Mammary epithelial cell (primary cell): ENCODE measurements at places on chromosomes 7 and 10. TPM values are rescaled to one million over a fixed set of nuclear protein-coding genes. Genes with fewer than 3 reads are reported as not detected.

The VSTM2A gene
- total RNA-seq, result not detected in 2 replicates

The ATRNL1 gene
- total RNA-seq, result 0.26 TPM in 1 of 2 replicates, not detected in the other

- no peak for DNase-seq
Observed at GRCh38 chr7:97480772-97481390, 251.0 kb upstream of the TAC1 start.

- DNase-seq, result peak; percentile 27
Observed at GRCh38 chr7:25037325-25037724, 57.3 kb upstream of the OSBPL3 start.

GRCh38 chr7:137836113-137836509 is 10.7 kb downstream of the DGKI start:
- DNase-seq, result no peak

GRCh38 chr10:101006593-101007098 is 7.0 kb downstream of the LZTS2 start:
- no peak for DNase-seq

The FAM200A gene
- 7.8 TPM for total RNA-seq

DNA sequence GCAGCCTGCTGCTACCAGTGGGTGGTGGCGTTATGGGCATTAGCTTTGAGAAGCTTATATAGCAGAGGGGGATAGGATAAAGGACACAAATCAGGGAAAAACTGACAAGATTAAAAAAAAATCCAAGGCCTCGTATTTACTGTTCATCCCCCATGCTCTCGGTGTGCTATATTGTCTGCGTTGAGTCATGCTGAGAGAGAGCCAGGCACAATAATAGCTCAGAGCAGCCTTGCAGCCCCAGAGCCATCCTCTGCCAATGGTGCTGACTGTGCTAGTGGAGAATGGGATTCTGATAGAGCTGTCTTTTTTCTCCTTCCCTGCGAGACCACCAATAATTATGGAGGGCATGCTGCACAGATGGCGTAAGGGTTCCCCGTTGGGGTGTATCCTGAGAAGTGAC is 51.7 kb upstream of the FZD1 start:
- no peak for DNase-seq

- no peak for DNase-seq
Observed at GRCh38 chr7:153090209-153090608, 330.7 kb downstream of the ACTR3B start.

The GJD4 gene
- not detected in 2 replicates for total RNA-seq

The OAT gene
- total RNA-seq, result 116 and 225 TPM in 2 replicates

The SKIDA1 gene
- total RNA-seq, result 1.5 TPM

The CNPY1 gene
- not detected for total RNA-seq

The SFTPA1 gene
- total RNA-seq, result not detected in 2 replicates

DNA sequence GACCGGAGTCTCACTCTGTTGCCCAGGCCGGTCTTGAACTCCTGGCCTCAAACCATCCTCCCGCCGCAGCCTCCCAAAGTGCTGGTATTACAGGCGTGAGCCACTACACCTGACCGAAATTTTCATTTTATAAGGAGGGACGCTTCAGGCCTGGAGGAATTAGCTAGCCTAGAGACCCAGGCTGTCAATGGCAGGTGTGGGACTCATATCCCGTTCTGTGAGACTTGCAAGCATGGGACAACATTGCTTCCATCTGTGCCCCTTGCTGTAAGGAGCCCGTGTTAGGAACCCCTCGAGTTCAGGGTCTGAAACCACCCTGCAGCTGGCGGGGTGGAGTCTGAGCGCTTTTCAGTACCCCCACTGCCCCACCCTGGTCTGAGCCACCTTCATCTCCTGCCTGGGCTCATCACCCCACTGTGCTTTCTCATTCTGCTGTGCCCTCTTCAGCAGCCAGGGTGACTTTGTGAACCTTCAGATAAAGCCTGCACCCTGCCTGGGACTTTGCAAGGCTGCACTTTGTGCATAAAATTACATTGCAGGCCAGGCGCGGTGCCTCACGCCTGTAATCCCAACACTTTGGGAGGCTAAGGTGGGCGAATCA is 1.3 kb upstream of the DAGLB start:
- DNase-seq, result no peak

DNA sequence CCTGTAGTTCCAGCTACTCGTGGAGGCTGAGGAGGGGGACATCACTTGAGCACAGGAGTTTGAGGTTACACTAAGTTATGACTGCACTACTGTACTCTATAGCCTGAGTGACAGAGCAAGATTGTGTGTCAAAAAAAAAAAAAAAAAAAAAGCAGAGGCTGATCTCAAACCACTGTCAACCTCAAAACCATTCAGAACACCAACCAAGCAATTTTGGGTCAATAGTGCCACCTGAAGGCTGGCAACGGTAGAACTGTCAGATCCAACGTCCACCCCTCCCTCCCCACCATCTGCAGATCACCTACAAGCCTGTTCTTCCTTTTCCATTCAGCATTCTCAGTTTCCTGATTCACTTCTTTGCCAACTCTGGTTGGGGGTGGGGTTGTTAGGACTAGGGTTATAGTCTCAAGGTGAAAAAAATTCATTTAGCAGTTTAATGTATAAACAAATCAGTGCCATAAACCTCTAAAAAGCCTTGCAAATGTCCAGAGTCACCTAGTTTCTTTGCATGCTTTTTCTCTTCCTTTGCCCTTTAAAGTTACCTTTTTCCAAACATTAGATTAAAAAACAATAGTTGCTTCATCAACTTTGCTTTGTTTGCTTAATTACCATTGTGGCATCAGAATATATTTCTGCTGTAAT is 2.6 kb downstream of the MRPS33 start:
- DNase-seq, result peak; percentile 53

The JAKMIP3 gene
- total RNA-seq, result 0.07 and 0.08 TPM in 2 replicates

GRCh38 chr7:107959527-107959898 is 43.4 kb downstream of the LAMB1 start:
- DNase-seq, result no peak

The TLX1 gene
- not detected for total RNA-seq

GRCh38 chr10:23478570-23478969 is 39.7 kb downstream of the OTUD1 start:
- peak; percentile 11 for DNase-seq

DNA sequence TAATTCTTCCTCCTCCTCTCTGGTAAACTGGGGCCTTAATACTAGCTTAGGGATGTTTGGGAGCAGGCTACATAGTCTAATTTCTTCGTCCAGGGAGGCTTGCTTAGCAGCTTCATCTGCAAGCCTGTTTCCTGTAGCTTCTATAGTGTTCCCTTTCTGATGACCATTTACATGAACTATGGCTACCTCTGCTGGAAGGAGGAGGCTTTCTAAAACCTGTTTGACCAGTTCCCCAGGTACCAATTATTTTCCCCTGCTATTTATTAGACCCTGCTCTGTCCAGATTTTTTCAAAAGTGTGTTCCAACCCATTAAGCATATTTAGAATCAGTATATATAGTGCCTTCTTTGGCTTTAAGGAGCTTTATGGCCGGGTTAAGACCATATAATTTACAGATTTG is 38.8 kb upstream of the DNAH11 start:
- peak; percentile 38 for DNase-seq

DNA sequence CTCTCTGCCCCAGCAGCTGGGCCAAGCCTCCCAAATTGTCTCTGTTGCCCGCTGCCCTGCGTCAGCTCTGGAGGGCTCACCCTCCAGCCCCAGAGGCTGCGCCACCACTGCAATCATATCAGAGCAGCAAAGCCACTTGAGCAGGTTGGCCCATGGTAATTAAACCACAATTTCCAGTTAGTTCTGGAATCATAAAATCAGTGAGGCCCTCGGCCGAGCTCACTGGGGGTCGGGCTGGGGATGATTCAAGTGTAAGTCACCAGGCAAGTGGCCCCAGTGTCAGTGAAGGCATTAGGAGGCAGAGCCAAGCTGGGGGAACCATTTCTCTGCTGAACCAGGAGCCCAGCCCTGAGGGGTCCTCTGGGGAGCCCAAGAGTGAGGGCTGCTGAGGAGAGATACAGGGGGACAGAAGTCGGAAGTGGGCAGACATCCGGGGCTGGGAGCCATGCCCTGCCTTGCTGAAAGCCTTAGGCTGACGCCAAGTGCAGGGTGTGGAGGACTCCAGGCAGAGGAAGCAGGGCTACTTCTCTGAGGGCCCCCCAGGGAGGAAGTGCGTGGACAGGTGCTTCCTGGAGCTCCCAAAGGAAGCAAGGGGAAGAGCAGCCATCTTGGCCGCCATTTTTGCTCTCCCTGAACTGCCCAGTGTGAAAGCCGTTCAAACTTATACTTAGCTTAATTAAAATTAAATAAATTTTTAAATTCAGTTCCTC is 29.5 kb upstream of the SLC29A3 start:
- no peak for DNase-seq

The TEX36 gene
- total RNA-seq, result not detected

- DNase-seq, result peak; percentile 1
Observed at GRCh38 chr10:68721673-68722335, 765 bp downstream of the CCAR1 start.

The SPAG6 gene
- total RNA-seq, result not detected in 2 replicates

The HABP2 gene
- total RNA-seq, result not detected in 2 replicates

DNA sequence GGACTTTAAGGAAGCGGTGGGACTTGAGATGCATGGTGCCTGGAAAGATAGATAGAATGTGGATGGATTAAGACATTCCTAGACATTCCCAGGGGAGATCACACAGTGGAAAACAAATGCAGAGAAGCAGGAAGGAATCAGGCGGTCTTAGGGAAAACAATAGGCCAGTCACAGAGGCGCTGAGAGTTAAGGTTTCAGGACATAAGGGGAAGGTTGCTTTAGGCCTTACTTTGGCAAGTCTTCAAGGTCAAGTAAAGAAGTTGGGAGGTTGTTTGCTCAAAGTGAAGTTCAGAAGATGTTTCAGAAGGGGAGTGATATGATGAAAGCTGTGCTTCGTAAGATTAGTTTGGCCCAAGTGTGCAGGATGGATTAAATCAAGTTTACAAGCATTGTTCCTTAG is 109.4 kb downstream of the SUGCT start:
- DNase-seq, result no peak

The CYP2C8 gene
- total RNA-seq, result not detected in 2 replicates

DNA sequence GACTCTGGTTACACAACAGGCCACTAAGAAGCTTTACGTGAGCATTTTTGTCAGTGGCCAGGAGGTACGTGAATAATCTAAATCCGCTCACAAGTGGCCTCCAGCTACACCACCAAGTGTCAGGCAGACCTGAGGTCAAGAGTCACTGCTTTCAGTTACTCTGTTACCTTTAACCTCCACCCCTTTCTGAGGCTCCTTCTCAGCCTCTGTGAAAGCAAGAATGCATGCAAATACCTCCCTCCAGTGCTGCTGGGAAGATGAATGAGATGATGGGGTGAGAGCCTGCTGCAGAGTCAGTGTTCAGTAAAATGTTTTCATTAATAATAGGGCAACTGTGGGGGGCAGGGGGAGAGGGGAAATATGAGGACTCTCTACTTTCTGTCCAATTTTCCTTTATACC is 11.2 kb downstream of the DDC start:
- DNase-seq, result no peak

- no peak for DNase-seq
Observed at GRCh38 chr7:159094023-159094740, 50.5 kb downstream of the VIPR2 start.

GRCh38 chr10:119689016-119689580 is 36.8 kb upstream of the INPP5F start:
- no peak for DNase-seq

DNA sequence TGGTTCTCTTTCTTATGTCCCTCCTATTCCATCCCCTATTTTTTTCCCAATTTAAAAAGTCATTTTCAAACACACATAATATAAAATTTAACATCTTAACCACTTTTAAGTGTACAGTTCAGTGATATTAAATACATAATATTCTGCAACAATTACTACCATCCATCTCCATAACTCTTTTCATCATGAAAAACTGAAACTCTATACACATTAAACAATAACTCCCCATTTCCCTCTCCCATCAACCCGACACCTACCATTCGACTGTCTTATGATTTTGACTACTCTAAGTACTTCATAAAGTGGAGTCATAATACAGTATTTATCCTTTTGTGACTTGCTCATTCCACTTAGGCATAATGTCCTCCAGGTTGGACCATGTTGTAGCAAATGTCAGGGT is 2.6 kb downstream of the KIF11 start:
- DNase-seq, result no peak
